ENCODE measurements at places on chromosomes 1 and 21. TPM values are rescaled to one million over a fixed set of nuclear protein-coding genes. Genes with fewer than 3 reads are reported as not detected.
A peak's percentile ranks its signal among the peaks of the same experiment; 100 is the strongest.

- no peak for DNase-seq
Measured at GRCh38 chr1:26023009-26023408, 1.4 kb downstream of the EXTL1 start.

The IER5 gene
- 12.2 TPM for total RNA-seq

DNA sequence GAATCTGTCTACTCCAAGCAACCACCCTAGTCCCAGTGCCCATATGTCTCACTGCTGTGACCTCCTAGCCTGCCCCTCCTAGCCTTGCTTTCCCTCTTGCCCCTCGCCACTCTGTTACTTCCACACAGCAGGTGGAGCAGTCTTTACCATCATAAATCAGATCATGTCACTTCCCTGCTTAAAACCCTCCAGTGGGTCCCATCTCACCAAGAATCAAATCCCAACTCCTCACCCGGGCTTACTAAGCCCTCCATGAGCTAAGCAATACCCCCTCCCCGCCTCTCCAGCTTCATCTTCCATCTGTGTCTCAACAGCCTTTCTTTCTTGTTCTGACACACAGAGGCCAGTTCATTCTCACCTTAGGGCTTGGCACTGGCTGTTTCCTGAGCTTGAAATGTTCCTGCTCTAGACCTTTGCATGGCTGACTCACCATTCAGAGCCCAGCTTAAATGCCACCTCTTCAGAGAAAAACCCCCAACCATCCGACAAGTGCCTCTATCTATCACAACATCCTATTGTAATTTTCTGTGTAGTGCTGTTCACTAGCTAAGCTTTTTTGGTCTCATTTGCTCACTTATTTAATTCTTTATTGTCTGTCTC is 22.3 kb downstream of the KNCN start:
- DNase-seq: no peak

DNA sequence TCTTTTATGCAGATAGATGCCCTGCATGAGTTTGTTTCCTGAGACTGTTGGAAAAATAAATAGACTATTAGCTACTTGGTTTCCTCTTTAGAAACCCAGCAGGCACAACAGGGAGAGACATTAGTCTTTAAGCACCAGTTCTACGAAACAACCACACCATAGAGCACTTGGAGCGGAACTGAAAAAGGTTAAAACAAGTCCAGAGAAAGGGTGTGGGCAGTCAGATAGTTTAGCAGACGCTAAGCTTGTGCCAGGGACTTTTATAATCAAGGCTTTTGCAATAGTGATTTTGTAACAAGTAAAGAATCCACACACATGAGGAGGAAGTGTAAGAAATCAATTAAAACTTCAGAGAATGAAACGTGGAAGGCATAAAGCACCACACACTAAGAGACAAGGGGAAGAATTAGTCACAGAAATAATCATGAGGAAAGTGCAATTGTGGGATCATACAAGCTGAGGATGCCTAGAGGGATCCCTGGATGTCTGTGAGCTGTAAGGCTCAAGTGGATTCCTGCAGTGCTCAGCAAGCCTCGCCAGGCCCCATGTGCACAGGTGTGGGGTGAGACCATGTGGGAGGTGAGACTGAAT is 37.8 kb upstream of the TLR5 start:
- peak; percentile 57 for DNase-seq

DNA sequence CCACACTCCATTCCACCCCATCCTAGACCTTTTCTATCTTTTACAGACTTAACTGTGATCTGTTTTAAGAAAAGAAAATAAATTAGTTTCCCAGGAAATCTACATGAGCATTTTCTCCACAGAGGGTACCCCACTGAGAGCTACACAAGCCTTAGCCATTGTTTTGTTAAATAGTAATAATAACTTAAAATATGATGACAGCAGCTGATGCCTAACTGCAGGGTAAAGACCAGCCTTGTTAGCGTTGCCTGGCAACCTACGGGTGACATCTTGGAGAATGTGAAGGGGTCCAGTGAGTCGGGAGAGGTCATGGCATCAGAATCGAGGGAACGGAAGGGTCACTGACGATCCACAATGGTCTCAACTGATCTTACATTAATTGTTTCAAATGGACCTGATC is 233.2 kb upstream of the PBX1 start:
- no peak for DNase-seq

DNA sequence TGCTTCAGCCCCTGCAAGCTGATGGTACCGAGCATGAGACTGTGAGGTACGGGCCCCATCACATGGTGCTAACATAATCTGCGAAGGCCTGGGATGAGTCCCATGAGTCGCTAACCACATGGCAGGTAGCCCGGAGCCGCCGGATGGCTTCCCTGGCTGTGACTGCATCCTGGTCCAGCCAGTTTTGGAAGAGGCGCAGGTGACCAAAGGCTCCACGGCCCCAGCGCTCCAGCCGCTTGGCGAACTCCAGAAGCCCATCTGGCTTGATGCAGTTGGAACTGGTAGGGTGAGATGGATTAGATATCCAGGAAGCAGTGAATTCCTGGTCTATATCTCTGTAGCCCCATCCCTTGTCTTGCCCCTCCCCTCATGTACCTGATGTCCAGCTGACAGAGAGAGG is 24.6 kb downstream of the LRRC41 start:
- DNase-seq: no peak

DNA sequence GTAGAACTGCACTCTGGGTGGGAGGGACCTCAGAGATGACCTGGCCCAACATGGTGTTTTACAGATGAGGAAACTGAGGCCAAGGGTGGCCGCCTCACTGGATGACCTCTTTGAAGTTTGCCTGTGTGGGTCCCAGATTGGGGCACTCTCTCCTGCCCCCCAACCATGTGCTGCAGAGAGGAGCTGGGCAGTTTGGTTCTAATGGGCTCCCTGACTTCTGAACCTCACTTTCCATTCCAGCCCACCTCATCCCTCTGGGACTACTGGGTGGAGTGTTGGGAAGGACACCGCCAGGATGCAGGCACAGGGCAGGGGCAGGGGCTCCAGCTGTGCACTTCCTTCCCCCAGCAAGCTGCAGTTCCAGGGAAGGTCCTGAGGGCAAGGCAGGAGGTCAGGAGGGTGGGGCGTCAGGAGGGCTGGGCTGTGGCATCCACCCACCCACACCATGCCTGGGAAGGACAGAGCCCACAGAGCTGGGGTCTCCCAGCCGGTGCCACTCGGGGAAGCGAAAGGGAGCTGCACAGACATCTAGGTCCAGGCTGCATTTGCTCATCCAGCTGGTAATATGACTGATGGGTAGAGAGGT is 10.3 kb upstream of the EPS8L3 start:
- no peak for DNase-seq

DNA sequence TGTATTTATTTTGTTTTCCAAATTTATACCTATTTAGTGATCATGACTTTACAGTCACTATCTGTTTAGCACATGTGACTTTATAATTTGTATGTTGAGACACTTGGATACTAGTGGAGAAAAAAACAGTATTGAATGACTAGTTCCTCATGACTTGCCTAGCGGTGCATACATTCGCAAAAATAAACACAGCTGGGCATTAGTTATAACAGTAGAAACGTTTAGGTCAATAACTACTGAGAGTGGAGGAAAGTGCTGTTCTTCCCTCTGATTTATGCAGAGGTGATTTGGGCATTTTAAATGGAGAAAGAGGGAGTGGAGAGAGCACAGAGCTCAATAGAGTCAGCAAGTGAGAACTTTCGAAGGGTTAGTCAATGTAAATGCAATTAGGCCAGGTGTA is 1679.0 kb upstream of the B3GALT2 start:
- no peak for DNase-seq

DNA sequence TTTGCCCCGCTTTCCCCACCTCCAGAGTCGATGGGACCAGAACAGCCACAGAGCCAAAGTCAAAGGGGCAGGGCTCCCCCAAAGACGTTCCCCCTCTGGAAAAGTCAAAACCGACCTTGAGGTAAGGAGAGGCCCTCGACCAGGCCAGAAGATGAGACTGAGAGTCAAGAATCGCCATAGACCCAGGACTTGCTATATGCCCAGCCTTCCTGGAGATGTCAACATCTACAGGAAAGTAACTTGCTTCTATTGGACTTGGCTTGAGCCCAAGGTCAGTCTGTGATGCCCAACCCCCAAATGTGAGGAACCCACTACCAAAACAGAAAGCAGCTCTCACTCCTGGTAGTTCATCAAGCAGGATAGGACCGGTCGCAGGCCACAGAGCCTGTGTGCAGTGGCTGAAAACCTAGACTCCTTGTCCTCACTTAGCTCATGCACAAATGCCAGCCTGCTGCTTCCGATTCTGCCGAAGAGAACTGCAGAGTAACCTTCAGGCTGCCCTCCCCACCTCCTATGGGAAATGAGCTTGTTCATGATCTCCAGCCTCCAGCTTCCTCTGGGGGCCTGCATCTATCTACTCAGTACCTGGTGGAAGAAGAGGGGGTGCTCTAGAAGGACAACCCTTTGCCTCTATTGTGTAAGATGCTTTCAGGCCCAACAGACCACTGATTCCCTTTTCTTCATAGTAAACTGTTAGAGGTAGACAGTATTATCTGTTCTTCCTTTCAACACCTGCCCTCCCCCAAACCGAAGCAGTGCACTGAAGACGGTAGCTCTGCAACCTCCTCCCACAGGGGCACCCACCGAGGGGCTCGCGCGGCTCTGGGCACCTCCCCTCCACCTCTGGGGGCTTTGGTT is 1.4 kb downstream of the ACOT7 start:
- DNase-seq: no peak

DNA sequence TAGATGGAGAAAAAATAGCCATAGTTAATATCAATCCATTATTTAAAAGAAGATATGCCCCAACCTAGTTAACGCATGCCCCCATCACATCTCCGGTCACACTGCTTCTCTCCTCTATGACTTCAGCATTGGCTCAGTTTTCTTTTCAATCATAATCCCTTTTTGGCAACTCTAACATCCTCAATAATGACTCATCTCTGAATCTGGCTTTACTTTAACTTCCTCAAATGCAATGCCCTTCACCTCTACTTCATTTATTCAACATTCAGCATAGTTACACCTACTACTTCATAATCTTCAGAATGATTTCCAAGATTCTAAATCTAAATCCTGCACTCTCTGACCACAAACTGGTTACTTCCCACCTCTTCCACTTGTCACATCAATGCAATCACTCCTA is 417.3 kb downstream of the USH2A start:
- DNase-seq: no peak

DNA sequence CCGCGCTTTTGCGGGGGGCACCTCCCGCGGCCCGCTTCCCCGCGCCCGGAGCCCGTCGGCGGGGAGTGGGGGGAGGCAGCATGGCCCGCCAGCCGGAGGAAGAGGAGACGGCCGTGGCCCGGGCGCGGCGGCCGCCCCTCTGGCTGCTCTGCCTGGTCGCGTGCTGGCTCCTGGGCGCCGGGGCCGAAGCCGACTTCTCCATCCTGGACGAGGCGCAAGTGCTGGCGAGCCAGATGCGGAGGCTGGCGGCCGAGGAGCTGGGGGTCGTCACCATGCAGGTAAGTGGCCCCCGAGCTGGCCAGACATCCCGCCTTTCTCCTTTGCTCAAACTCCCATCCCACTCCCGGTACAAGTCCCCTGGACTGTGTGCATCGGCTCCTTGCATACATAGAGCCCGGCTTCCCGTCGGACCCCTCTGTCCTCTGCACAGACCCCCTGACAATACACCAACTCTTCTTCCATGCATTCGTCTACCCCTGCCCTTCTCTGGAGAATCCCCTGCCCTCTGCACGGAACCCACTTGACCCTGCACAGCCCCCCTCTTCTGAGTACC is 812 bp downstream of the CACHD1 start:
- peak; percentile 38 for DNase-seq

The GABPB2 gene
- 13.6 TPM for total RNA-seq

The KCNH1 gene
- total RNA-seq: not detected

DNA sequence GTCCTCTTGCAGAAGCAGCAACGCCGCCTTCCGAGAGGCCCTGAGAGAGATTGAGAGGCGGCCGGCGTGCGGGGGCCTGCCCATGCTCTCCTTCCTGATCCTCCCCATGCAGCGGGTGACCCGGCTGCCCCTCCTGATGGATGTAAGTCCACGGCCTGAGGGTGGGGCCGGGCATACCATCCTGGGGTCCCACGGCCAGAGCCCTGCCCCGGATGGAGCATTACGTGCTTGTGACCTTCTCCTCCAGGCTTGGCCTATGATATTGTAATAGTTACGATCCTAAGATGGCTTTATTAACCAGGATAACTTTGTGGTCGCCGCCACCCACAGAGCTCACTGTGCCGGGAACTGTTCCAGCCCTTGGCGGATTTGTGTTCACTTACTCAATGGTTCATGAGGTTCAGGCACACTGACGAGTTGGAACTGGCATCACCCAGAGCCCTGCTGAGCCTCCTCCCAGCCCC is 18.9 kb downstream of the ARHGEF16 start:
- no peak for DNase-seq

All from Calu3 (cell line).